ENCODE measurements at places on chromosomes 11 and 22. TPM values are rescaled to one million over a fixed set of nuclear protein-coding genes. Genes with fewer than 3 reads are reported as not detected.

- DNase-seq: no peak
Observed at GRCh38 chr11:133563505-133564025, 31.3 kb upstream of the OPCML start.

- DNase-seq: peak; percentile 0
Observed at GRCh38 chr11:3220521-3221407, 2.2 kb upstream of the MRGPRG start.

DNA sequence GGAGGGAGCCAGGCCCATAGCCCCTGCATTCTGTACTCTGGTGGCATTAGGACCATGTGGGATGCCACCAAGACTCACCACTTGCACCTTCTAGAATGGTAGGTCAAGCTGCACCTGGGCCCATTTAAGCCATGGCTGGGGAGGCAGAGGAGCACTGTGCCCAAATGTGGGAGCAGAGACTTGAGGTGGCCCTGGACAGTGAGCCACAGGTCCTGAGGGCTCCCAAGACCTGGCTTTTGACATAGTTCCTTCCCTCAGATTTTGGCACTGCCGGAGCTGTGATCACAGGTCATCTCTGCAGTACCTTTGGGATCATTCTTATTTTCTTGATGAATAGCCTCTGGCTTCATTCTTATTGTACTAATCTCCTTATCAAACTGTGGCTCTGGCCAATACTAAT, 43.2 kb downstream of the ST3GAL4 start:
- no peak for DNase-seq

DNA sequence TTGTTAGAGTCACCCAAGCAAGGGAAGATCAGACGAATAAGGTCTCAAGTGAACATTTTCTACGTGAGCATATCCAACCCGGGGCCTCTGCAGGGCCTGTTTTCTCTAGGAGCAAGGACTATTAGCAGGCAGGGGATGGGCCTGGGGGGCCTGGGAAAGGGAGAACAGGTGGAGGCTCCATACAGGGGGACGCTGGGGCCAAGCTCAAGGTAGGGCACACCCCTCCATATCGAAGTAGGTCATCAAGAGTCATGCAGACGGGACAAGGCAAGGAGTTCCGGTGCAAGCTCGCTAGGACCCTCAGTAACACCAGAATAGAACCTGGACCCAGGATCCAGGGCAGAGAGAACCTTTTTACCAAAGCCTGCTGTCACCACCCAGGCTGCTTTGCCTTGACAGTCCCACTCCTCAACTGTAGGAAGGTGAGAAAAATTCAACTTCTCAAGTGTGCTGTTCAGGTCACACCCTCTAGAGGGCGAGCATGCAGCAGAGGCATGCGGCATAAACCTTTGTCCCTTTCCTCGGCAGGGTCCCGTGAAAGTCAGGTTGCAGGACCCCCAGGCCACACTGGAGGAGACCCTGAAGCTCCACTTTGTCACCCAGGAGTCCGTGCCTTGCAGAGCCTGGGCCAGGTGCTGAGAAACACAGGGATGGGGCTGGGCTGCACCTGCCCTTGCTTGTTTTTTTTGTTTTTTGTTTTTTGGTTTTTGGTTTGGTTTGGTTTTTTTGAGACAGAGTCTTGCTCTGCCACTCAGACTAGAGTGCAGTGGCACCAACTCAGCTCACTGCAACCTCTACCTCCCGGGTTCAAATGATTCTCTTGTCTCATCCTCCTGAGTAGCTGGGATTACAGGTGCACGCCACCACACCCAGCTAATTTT, 8.6 kb upstream of the APOBEC3B start:
- DNase-seq: peak; percentile 38

DNA sequence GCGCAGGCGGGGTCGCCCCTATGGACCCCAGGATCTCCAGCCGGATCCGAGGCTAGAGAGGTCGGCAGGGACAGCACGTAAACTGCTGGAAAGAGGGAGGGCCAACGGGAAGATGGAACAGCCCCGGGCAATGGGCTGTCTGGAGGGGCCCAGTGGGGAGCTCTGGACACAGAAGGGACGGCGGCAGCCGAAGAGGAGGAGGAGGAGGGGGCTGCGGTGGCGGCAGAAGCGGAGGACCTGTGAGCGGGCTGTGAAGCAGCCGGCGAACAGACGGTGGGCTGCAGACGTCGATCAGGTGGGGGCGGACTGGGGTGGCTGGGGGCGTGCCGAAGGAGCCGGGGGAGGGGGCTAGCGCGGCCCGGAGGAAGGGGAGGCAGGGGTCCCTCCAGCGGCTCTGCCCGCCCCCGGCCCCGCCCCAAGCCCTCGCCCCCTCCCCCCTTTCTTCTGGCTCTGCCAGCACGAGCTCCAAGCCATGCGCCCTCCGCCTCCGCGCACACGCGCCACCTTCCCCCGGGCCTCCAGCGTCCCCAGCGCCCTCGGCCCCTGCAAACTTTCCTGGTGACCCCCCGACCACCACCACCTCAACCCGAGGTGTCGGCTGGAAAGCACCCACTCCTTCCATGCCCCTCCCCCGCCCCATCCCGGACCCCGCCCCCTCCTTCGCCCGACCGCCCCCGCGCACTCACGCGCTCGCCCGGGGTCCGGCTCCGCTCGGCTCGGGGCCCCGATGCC, 432 bp downstream of the TNKS1BP1 start:
- DNase-seq: peak; percentile 39

DNA sequence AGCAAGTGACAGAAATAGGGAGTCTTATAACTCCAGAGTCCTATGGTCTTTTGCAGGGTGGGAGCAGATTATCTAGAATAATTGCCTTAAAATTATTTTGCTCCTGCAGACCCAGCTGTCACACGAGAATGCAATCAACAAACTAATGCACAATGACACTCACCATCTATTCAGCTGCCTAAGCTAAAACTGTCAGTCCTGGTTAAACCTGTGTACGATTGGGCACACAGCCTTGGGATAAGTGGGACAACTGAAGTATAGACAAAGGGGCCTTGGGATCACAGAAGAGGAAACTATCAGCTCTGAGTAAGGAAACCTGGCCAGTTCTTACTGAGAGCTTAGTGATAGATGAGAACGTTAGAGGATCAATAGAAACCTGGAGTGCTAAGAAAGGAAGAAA, 595.9 kb upstream of the KIRREL3 start:
- DNase-seq: no peak

GRCh38 chr11:69220561-69221051, 64.9 kb downstream of the SMIM38 start:
- no peak for DNase-seq

- DNase-seq: no peak
Observed at GRCh38 chr11:42762348-42762747, 549.4 kb upstream of the API5 start.

GRCh38 chr11:10309163-10310093, 4.6 kb downstream of the ADM start:
- DNase-seq: peak; percentile 49

GRCh38 chr11:119491753-119492510, 69.0 kb upstream of the THY1 start:
- DNase-seq: peak; percentile 37

DNA sequence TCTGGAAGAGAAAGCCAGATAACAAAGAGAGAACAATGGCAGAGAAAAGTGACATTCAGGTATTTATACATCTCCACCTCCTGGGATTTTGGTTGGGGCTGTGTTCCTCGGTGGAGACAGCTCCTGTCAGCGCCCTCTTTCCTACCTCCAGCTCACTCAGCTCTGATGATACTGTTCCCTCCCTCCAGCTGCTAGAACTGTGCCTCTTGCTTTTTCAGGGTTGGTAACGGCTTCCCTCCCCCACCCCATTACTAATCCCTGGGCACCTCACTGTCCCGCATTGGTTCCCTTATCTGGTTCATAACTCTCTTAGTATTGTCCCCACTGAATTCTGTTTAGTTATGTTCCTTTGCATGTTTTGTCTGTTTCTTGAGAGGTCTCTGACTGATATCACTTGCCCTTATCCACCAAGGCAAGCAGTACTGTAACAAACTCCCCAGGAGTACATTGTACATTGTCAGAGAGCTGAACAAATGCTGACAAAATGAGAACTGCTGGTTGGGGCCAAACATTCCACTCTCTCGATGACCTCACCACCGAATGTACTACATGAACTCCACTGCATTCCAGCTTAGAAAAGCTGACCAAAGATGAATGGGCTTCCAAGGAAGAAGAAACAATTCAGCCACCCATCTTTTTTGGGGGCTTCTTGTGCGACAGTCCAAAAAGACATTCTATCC, 5.7 kb upstream of the FBXO3 start:
- peak; percentile 56 for DNase-seq

DNA sequence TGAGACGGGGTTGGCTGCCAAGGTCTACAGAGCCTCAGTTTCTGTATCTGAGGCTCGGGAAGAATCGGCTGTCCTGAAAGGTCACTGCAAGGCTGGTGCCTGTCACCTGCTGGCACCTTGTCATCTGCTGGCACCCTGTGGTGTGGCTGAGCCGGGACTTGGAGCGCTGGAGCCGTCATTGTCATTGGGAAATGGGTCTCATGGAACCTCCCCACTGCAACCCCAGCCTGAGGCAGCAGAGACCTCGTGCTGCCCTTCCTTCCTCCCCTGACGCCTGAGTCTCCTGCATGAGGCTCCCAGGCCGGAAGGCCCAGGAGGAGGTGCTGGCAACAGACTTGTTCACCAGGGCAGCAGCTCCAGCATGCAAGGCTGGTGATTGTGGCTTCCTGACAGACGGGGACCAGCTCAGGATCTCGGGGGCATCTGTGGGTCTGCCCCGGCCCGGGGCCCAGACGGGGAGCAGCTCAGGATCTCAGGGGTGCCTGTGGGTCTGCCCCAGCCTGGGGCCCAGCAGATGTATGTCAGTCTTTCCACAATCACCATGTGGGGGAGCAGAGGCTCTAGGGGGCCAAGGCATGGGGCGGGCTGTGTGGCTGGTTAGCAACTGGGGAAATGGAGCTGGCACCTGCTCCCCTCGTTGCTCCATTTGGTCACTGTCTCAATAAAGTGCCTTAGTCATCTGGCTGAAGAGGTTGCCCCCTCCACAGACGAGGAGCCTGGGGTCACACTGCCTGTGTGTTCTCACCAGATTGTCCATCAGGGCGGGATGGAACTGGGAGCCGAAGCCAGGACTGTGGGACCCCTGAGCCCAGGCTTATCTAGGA, 668.7 kb downstream of the BRD1 start:
- no peak for DNase-seq

DNA sequence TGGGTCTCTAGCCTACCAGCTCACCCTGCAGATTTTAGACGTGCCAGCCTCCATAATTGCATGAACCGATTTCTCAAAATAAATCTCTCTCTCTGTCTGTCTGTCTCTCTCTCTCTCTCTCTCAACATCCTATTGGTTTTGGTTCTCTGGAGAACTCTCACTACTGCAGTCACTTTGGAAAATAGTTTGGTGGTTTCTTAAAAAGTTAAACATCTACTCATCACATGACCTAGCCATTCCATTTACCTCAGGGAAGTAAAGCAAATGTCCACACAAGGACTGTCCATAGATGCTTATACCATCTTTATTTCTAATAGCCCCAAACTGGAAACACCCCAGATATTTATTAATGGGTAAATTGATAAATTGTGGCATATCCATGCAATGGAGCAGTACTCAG, 119.5 kb downstream of the SNX19 start:
- DNase-seq: no peak

DNA sequence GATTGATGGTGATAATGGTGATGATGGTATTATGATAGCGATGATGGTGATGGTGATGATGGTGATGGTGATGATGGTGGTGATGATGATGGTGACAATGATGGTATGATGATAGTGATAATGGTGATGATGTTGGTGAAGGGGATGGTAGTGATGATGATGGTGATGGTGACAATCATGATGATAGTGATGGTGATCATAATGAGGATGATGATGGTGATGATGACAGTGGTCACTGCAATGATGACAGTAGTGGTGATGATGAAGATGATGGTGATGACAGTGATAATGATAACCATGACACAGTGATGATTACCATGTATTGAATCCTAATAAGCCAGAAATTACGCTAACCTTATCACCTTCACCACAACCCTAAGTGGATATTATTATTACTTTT, 128.2 kb downstream of the SHANK2 start:
- DNase-seq: no peak

DNA sequence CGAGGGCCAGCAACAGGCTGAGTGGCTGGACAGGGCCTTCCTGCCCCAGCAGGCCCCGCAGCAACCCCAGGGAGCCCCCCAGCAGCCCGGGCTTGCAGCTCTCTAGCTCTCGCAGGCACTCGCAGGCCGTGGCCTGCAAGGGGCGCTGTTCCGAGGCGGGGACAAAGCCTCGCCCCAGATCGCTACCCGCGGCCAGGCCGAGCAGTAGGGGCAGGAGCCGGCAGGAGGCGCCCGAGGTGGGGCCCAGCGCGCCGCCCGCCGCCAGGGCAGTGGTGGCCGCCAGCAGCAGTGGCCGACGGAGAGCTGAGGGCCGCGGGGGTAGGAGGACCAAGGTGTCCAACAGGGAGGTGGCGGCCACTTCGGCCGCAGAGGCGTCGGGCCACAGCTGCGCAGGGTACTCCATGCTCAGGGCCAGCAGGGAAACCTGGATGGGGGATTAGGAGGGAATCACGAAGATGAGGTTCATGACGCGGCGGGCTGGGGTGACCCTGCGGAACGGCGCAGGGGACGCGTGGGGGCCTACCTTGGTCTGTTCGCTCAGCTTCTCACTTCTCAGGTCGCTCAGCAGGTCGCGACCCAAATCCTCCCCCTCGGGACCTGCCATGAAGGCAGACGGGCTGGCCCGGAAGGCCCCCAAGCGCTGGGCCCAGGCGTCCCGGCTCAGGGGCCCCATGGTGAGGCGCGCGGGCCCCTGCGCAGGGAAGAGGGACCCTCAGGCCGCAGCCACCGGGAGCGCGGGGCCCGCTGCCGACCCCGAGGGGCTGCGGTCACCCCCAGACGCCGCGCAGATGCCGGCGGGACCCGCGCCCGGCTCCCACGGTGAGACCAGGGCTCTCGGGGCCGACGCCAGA, 632 bp downstream of the AP5B1 start:
- peak; percentile 84 for DNase-seq

DNA sequence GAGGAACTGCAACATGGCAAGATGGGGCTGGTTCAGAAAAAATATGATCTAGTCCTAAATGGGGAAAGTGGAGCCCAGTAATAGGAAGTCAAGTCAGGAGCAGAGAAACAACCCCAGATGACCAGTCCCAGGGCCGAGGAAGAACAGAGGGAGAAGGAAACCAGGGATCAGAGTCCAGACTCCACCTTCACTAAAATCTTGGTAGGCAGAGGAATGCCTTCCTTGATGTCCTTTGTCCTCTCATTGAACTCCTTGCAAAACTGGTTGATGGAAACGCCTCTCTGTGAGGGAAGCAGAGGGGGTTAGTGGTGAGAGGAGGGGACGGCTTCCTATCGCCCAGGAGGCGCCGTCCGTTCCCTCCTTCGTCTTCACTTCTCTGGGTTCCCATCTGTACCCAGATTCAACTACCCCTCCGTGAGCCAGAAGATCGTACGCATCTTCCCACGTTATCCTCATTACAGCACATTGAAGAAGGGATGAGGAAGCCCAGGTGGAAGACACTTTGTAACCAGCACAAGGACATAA, 607 bp downstream of the MRPL11 start:
- DNase-seq: no peak

Gene TSGA10IP
- not detected for total RNA-seq

Gene GSTT2
- not detected for total RNA-seq

Gene ELFN2
- 2.0 TPM for total RNA-seq

Gene FIBIN
- 0.11 TPM for total RNA-seq

Gene OR51E2
- not detected for total RNA-seq

Gene CCDC89
- total RNA-seq: 1.1 TPM

Gene TNRC6B
- total RNA-seq: 15.1 TPM

Gene GPR152
- total RNA-seq: not detected

Gene MMP12
- total RNA-seq: 1.3 TPM

All from Daoy (cell line).